ENCODE measurements at places on chromosomes 7 and 10.

DNA sequence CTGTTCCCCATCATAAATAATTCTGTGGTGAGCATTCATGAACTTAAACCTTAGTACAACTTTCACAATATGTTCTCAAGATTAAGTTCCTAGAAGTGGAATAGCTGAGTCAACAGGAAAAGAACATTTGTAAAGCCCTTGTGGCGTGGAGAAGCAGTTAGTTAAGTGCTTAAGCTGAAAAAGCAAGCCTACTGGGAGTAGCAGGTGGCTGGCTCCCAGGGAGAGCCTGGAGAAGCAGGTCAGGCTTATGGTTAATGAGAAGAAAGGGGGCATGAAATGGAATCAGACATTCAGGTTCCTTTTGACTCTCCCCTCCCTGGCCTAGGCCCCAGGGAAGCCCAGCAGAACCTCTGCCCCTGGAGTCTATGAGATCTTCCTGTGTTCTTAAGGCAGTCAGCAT, 35.3 kb downstream of the VSTM4 start:
- DNase-seq: no peak

DNA sequence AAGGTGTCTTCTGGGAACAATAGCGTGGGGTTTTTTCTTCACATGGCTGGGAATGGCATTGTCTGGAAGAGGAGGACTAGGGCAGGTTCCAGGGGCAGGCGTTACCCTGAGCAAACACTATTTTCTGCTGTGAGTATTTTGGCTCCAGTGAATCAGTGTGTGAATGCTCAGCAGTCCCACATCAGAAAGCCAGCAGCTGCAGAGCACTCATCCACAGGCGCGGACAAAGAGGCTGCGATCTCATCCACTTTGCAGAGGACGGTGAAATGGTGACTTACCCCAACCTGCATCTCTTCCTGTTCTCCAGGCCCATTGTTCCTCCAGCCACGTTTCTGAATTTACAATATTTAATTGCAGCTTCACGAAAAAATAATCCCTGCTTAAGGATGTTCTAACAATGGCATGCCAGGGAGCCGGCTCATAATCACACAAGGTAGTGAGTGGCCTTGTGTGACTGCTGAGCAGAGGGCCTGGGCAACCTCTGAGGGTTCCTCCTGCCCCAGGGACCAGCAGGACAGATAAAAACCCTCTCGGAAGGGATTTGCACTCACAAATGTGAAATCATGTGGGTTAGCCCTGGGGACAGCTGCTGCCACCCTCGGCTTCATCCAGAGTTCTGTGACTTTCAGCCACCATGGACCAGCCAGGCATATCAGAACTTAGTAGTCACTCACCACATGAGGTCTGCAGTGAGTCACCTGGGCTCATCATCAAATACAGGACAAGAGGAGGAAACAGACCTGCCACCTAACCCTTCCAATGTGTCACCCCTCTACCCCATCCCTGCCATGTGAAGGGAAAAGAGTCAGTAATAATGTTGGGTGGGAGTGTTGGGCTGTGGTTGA, 65.0 kb upstream of the EN2 start:
- peak; percentile 32 for DNase-seq

DNA sequence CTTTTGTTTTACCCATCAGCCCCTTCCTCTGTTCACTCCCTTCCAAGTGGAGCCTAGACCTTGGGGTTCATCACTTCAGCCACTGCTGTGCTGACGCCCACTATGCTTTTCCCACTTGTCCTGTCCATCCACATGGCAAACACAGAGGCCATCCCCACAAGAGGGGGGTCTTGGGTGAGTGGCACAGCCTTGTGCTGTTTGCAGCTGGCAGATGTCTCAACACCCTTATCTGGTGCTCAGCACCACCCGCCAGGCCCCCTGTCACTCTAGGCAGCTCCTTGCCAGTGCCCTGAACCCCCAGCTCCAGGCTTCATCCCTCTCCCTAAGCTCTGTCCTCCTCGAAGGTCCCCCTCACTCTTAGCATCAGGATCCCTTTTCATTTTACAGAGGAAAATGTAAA, 13.1 kb downstream of the BLVRA start:
- peak; percentile 24 for DNase-seq

- DNase-seq: no peak
These were observed 166.6 kb upstream of the STEAP1 start for GRCh38 chr7:89987665-89988064.

- no peak for DNase-seq
These were observed 278.7 kb downstream of the CCSER2 start for GRCh38 chr10:84607044-84607443.

DNA sequence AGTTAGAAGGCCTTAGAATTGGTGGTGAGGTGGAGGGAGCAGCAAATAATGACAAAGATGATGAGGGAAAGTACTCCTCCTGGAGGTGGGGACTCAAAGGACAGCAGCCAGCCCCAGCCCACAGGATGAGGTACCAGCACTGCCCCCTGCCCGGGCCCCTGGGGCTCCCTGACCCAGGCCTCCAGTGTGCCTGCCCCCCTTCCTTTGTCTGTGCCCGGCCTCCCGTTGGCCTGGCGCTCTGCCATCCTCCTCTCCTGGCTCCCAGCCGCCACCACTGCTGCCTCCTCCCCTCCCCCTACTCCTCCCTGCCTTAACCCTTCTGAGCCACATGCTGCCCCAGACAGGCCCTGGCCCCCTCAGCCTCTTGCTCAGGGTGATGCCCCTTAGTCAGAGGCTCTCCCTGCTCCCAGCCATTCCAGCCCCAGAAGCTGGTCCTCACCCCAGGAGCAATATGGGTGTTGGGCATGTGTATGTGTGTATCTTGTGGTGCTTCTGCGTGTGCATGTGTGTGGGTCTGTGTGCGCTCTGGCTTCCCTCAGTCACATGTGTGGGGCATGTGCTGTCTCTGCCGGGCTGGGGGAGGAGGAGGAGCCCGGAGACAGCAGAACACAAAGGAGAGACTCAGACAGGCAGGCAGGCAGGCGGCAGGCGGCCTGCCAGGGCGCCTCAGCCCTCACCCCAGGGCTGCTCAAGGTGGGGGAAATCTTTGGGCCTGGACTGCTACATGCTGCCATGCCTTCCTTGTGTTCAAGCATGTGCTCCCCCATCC, 2.6 kb downstream of the LDB1 start:
- peak; percentile 93 for DNase-seq

- DNase-seq: no peak
These were observed 102.1 kb downstream of the WDFY4 start for GRCh38 chr10:48786606-48787282.

DNA sequence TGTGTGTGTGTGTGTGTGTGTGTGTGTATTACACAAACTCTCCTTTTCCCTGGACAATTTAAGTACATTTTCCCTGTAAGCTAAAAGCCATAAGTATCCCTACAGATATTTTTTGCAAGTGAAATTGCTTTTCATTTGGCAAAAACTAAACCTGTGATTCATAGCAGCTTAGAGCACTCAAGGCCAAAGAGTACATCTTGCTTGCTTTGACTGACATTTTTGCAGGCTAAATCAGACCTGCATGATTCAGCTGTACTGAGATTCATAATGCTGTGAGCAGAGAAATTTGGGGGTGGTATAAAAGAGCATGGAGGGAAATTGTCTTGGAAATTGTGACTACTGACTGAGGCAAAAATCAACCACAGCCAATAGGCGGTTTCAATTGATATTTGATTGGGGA, 500.4 kb downstream of the GFRA1 start:
- no peak for DNase-seq

DNA sequence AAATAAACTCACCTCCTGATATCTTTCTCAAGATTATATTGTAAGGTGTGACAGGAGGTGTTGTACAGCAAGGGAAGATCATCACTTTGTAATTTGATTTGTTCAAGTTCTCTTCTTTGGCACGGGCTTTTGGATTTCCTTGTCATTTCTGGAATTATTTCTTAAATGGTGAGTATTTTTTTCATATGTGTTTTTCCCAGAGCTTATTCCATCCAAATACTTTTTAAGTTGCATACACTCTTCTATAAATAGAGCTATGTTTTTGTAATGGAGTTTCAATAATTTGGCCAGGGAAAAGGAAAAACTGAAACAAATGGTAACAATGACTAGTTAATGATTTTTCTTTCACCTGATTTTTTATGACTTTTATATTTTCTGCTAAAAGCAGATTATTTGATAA, 92.5 kb downstream of the CFAP58 start:
- DNase-seq: no peak

GRCh38 chr10:131311661-131312477, at the start of gene TCERG1L:
TSS of gene TCERG1L (minus strand) at chr10:131311721. CDS start at chr10:131311635, 86 bp downstream.
- DNase-seq: no peak

- peak; percentile 54 for DNase-seq
These were observed 155.0 kb downstream of the PTPRN2 start for GRCh38 chr7:158432369-158433341.

DNA sequence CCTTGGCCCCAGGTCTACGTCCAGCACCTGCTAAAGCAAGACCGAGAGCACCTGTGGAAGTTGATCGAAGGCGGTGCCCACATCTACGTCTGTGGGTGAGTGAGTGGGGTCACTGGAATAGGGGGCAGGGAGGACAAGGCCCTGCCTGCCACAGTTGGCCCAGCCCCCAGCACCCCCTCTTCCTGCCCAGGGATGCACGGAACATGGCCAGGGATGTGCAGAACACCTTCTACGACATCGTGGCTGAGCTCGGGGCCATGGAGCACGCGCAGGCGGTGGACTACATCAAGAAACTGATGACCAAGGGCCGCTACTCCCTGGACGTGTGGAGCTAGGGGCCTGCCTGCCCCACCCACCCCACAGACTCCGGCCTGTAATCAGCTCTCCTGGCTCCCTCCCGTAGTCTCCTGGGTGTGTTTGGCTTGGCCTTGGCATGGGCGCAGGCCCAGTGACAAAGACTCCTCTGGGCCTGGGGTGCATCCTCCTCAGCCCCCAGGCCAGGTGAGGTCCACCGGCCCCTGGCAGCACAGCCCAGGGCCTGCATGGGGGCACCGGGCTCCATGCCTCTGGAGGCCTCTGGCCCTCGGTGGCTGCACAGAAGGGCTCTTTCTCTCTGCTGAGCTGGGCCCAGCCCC, 8.1 kb downstream of the TMEM120A start:
- peak; percentile 78 for DNase-seq

GRCh38 chr10:12649012-12649584, 299.8 kb downstream of the CAMK1D start:
- no peak for DNase-seq

DNA sequence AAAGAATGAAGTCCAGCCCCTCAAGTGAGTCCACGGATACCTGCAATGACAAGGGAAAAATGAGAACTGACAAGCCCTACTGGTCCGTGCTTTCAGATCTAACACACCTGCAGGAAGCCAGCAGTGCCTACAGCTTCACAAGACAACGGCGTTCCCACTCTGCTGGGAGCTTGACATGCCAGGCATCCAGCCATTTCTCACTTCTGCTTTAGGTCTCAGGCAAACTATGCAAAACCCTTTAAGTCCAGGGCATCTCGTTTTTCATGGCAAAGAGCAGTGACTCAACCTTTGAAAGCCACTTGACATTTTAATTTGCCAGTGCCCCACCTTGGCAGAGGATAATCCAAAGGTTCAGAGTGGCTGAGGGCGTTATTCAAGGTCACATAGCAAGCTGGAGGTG, 49.1 kb upstream of the GPAM start:
- DNase-seq: no peak

- no peak for DNase-seq
These were observed 277.8 kb downstream of the FRMD4A start for GRCh38 chr10:14052931-14053330.
